ENCODE measurements at places on chromosomes 4 and X.
A peak's percentile ranks its signal among the peaks of the same experiment; 100 is the strongest.

DNA sequence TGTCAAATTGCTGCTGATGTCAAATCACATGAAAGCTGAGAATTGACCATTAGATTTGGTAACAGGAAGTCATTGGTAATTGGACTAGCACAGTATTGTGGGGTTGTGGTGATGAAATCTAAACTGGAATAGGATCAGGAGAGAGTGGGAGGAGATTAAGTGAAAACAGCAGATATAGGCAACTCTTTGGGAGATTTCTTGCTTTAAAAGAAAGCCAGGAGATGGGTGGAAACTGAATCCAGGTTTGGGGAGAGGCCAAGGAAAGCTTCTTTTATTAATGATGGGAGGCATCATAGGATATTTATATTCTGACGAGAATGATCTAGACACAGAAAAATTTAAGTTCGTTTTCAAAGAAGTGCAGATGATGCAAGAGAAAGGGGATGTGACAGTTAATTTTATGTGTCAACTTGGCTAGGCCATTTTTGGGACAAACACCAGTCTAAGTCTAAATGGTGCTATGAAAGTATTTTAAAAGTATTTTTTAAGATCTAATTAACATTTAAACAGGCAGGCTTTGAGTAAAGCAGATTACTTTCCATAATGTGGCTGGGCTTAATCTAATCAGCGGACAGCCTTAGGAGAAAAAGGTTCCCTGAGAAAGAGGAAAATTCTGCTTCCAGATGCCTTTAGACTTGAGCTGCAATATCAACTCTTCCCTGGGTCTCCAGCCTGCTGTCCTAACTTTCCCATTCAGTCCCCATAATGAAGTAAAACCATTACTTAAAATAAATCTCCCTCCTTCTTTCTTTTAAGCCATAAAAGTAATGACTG is 24.7 kb downstream of the SEC24D start:
- no peak for DNase-seq

DNA sequence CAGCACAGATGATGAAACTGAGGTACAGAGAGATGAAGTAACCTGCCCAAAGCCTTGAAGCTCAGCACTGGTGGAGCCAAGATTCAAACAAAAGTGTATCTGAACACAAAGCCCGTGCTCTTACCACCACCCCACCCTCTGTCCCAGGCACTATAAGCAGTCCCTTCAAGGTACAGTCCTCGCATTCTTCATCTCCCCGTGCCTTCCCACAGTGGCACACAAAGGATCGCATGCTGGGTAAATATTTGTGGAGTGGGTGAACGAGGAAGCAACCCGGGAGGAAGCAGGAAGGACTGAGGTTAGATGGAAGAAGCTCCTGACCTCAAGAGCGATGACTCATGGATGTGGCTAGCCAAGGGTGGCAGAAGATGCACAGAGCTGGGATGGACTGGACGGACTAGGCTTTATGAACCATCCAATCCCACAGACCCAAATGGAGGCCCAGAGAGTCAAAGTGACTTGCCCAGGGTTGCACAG is 18.4 kb downstream of the IQSEC2 start:
- peak; percentile 34 for DNase-seq

GRCh38 chr4:119110121-119110520 is 25.5 kb upstream of the MYOZ2 start:
- DNase-seq = no peak

DNA sequence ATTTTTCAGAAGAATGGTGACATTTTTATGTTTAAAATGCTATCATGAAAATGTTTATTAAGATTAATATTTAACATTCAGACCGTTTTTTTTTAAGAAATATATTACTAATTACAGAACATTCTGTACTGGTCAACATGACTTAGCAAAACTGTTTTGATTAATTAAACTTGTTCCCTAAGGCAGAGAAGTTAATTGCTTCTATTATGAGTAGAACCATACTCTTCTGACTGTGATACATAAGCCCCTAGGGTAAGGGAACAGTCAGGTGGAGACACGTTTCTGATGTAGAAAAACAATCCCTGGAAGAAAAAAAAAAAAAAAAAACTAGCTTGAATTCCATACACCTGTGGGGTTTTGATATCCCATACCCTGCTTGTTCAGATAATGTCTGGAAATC is 97.4 kb downstream of the GPM6A start:
- DNase-seq = no peak

DNA sequence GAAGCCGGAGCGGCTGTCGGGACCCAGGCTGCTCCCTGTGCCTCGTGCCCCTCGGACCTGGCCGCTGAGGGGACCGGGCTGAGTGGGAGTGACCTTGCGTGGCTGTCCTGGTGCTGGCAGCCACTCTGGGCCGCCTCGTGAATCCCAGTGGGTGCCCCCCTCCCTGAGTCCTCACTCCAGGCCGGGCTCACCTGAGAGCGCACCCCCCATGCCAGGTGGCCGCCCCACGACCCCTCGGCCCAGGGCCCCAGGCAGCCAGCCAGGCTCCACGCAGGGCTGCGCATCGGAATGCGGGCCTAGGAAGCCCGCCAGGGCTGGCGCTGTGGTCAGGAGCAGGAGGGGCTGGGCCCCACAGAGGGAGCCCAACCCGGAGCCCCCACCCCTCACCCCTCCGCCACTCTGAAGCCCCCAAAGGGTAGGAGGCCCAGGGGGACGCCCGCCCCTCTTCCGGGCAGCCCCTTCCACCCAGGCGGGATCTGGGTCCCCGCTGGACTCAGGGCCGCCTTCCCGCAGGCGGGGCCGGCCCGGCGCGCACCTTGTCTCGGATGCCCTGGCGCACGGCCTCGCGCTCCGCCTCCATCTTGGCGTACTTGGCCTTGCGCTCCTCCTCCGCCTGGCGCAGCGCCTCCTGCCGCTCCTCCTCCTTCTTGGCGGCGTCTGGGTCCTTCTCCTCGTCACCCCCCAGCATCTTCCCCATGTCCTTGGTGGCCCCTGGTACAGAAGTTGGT is 33.9 kb downstream of the CPLX1 start:
- DNase-seq = peak; percentile 46

Measured in stimulated activated naive CD8-positive, alpha-beta T cell treated with anti-CD3 and anti-CD28 coated beads, Interleukin-15, Interleukin-2, amounts not matched to agents 100 U/mL and 50 U/mL, for 24 hours (primary cell).